A549 treated with RU486 at 1 μM for 4 hours (cell line): ENCODE measurements at places on chromosomes 16 and 17. TPM values are rescaled to one million over a fixed set of nuclear protein-coding genes. Genes with fewer than 3 reads are reported as not detected.

TIGD7 gene
- 0.47 to 1.5 TPM (median 1.3 TPM) in 5 replicates for total RNA-seq

IKZF3 gene
- not detected in 5 replicates for total RNA-seq

SULT1A1 gene
- 4.2 to 6.7 TPM (median 5.5 TPM) in 5 replicates for total RNA-seq

PTX4 gene
- not detected in 5 replicates for total RNA-seq

ZSCAN10 gene
- total RNA-seq: not detected in 5 replicates

CACNG1 gene
- total RNA-seq: 0.10 to 0.21 TPM (median 0.13 TPM) in 4 of 5 replicates, not detected in the other

RNF166 gene
- total RNA-seq: 11.2 to 21.8 TPM (median 17.7 TPM) in 5 replicates

CPHXL2 gene
- total RNA-seq: not detected in 5 replicates

TAT gene
- total RNA-seq: 0.03 to 0.06 TPM in 2 of 5 replicates, not detected in the others

CRHR1 gene
- total RNA-seq: 0.15 to 0.21 TPM in 2 of 5 replicates, not detected in the others

SEPTIN1 gene
- 1.2 to 3.0 TPM (median 2.3 TPM) in 5 replicates for total RNA-seq

NOTUM gene
- 0.14 to 0.32 TPM (median 0.26 TPM) in 5 replicates for total RNA-seq

ITGAL gene
- total RNA-seq: 0.08 to 0.10 TPM in 2 of 5 replicates, not detected in the others

GDPD1 gene
- 0.47 to 1.0 TPM (median 0.83 TPM) in 5 replicates for total RNA-seq

KRTAP1-1 gene
- not detected in 5 replicates for total RNA-seq

ZNF785 gene
- not detected in 5 replicates for total RNA-seq

CES5A gene
- not detected in 5 replicates for total RNA-seq
